ENCODE measurements at places on chromosomes 11 and 22.

GRCh38 chr11:26743622-26744021 is 21.8 kb upstream of the SLC5A12 start:
- DNase-seq = no peak

GRCh38 chr11:27723687-27724086 is 23.4 kb upstream of the BDNF start:
- DNase-seq = no peak

GRCh38 chr11:19680829-19681368 is 31.7 kb upstream of the NAV2 start:
- DNase-seq = no peak

DNA sequence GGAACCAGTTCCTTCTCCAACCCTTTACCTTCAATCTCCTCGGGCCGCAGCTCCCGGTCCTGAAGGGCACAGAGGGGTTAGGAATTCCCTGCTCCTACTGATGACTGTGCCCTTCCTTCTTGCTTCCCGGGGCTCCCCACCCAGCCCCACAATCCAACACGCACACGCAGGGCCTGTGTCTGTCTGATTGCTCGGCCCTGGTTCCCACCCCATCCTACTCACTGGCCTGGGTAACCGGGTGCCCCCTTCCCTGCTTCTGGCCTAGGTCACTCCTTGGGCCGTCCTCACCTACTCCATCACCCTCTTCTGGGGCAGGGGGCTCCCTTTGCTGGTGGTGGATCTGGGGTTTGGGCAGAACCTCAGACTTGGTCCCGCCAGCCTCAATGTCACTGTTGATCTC is 1.3 kb downstream of the CABP2 start:
- DNase-seq = no peak

DNA sequence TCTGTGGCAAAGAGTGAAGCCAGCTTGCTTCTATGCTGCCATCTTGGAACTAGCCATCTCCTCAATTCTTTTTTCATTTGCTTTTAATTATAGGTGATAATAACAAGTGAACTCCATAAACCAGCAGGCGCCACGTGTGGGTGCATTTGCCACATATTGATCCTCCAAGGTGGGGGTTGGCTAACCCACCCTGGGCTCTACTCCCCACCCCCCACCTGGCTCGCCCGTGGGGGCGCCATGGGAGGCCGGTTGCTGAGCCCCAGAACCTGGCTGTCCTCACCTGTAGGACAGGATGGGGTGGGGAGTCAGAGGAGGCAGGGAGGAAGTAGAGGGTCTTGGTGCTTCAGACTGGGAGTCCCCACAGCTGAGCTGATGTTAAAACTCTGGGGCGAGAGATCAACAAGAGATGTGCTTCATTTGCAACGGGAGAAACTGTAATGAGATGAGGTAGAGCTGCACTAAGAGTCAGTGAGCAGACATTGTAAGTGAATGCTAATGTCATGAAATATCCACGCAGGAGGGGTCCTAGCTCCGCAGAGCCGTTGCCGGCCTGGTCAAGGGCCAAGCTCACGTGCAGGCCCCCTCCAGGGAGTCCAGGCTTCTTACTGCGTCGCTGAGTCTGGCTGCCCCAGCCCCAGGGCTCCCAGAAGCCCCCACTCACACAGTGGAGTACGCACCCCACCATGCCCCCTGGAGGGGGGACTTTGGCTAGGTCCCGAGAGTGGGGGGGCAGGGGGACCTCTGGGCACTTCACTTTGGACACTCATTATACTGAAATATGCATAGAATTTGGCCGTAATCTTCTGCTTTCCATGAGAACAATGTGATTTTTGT is 59.4 kb downstream of the BRD1 start:
- peak; percentile 59 for DNase-seq

- no peak for DNase-seq
Measured at GRCh38 chr11:47887910-47888569, 39.9 kb upstream of the NUP160 start.

DNA sequence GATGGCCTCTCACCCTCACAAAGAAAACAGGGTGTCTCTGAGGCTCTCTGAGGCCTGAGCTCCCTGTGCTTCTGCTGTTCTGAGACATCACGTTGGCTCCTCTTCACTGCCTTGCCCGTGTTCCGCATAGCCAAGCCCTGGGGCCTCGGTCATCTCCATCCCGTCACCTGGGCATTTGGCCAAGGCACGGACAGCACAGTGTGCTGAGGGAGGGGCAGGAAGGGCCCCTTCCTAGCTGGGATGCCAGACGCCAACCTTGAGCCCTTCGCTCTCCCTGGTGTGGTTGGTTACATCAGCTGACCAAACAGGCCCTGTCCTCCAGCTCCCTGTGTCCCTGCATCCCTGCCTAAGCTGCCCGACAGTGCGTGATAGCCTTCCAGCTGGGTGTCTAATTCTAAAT is 25.9 kb downstream of the MOV10L1 start:
- DNase-seq = no peak

GRCh38 chr11:14687456-14687855 is 43.9 kb downstream of the PDE3B start:
- DNase-seq = no peak

GRCh38 chr11:77188633-77189491 is 60.8 kb downstream of the MYO7A start:
- DNase-seq = no peak

DNA sequence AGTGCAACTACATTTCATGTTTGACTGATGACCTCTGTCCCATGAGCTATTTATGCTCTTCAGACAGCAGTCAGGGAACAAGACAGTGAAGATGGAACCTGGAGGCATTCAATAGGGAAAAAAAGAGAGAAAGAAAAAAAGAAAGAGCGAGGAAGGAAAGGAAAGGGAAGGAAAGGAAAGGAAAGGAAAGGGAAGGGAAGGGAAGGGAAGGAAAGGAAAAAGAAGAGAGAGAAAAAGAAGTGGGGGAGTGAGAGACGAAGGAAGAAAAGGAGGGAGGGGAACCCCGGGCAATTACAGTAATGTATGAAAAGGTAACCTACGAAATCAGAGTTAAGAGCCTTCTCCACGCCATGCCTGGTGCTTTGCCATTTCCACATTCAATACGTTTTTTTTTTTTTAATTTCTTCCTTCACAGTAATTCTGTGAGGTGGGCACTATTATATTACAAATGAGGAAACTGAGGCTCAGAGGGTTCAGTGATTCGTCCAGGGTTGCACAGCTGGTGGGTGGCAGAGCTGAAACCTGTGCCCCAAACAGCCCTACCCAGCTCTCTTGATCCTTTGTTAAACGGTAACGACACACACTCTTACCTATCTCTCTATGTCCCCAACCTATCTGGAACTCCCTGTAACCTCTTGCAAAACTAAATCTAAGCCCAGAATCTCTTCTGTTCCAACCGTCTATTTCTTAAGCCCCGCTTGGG is 39.3 kb downstream of the ETS1 start:
- DNase-seq = no peak

- DNase-seq = no peak
Measured at GRCh38 chr11:100545970-100546369, 141.1 kb upstream of the ARHGAP42 start.

- no peak for DNase-seq
Measured at GRCh38 chr11:31826536-31827438, 15.7 kb upstream of the PAX6 start.

DNA sequence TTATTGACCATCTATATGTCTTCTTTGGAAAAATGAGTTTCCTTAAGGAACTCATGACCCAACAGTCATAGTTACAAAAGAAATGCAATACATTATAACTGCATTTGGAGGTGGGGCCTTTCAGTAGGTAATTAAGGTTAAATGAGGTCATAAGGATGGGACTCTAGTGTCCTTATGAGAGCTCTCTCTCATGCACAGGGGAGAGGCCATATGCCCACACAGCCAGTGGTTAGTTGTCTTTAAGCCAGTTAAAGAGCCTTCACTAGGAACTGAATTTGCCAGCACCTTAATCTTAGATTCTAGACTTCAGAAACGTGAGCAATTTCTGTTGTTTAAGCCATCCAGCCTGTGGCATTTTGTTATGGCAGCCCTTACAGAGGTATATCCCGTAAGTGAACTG is 27.3 kb downstream of the INTS4 start:
- no peak for DNase-seq

DNA sequence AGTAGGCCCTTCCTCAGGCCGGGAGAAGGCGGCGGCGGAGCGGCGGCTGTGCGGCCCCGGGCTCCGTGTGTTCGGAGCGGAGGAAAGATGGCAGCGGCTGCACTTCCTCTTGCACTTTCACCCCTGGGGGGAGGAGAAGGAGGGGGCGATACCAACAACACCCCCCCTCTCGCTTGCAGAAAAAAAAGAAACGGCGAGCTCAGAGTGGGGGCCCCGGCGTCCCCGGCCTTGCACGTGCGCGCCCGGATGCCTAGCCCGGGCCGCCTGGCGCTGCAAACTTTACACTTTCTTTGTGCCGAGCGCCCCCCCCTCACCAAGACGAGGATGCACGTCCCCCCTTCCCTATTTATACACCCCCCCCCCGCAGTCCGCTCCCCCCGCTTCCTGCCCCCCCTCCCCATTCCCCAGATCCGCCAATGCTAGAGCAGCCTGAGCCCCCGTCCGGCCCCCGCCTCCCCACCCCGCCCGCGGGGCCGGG is at the start of gene PATZ1:
PATZ1 (minus strand) TSS at position 92 of the 478 bp plus-strand sequence. CDS start 744 bp downstream, outside the sequence.
- peak; percentile 87 for DNase-seq

DNA sequence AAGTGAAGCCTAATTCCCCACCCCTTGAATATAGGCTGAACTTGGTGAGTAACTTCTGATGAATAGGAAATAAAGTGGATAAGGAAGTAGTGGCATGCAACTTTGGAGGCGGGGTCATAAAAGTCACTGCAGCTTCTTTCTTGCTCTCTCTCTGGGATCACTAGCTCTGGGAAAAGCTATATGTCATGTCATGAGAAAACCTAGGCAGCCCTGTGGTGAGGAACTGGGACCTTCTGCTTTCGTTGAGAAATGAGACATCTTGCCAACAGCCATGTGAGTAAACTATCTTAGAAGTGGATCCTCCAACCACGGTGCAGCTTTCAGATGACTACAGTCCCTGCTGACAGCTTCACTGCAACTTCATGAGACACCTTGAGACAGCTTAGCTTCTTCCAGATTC is 15.7 kb downstream of the ZNF214 start:
- no peak for DNase-seq

DNA sequence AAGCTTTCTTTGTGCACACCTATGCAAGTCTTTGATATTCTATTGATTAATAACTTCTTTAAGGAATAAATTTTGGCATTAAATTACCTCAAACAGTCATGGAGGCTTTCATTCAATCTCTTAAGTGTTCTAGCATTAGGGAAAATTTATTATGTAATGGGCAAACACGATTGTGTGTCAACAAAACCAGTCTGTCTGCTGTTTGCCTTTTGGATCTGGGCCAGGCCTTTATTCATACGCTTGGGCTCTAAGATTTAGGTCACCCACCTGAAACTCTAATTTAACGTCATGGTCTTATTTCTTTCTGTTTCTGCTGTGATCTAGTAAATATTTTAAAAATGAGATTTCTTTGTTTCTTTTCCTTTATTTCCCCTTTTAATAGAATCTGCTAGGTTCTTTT is 1270.6 kb downstream of the LRRC4C start:
- DNase-seq = no peak

GRCh38 chr11:74147199-74147929 is 23.4 kb downstream of the C2CD3 start:
- DNase-seq = no peak

DNA sequence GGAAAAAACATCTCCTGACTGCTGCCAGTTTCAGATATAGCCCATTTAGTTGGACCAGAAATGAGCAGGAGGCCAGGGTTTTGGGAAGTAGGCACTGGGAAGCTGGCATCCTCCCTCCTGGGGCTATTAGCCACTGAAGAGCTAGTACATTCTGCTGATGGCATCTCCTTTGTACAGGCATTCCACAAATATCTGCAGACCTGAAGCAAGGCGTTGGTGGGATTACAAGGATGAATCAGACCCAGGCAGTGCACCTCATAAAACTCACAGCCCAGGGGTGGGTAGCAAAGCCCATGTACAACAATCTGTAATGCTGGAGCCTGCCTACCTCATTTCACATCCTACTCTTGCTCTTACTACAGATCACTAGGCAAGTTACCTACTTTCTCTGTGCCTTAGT is 27.5 kb upstream of the POU2AF1 start:
- DNase-seq = no peak

Data from upper lobe of right lung (tissue), 1 donor.